ENCODE measurements at places on chromosomes 6 and 20.

DNA sequence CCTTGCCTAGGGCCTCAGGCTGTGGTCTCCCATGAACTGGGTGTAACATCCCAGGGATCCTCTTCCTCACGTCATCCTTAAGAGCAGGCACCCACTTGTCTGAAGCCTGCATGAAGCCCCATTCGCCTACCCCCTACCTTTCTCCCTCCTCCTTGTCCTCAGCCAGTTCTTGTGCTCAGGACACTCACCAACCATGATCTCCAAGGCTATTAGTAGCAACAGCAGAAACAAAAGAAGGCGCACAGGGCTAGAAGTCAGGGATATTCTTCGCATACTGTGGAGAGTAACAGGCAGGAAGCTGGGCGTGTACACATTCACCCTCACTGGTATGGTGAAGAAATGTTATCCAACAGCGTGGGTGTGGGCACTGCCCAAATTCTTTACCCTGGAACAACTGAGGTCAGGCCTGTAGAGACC is 7.3 kb downstream of the RAET1E start:
- no peak for DNase-seq

DNA sequence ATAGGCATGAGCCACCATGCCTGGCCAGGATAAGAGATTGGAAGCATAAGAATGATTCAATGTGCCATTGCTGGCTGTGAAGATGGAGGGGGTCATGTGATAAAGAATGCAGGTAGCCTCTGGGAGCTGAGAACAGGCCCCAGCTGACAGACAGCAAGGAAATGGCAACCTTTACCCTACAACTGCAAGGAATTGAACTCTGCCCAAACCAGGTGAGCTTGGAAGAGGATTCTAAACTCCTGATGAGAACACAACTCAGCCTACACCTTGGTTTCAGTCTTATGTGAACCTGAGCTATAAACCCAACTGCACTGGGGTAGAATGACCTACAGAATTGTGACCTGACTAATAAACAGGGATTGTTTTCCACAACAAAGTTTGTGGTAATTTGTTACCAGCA is 82.0 kb upstream of the AKIRIN2 start:
- DNase-seq = no peak

GRCh38 chr6:157462956-157463742 is 82.2 kb downstream of the ZDHHC14 start:
- DNase-seq = no peak

DNA sequence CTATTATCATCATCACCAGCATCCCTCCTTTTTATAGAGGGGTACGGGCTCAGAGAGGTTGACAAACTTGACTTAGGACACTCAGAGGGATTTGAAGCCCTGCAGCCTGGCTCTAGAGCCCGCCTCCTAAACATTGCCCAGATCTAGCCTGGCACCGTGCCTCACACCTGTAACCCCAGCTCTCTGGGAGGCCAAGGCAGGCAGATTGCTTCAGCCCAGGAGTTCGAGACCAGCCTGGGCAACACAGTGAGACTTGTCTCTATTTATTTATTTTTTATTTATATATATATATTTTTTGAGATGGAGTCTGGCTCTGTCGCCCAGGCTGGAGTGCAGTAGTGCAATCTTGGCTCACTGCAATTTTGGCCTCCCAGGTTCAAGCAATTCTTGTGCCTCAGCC is 6.3 kb upstream of the CSE1L start:
- DNase-seq = no peak

DNA sequence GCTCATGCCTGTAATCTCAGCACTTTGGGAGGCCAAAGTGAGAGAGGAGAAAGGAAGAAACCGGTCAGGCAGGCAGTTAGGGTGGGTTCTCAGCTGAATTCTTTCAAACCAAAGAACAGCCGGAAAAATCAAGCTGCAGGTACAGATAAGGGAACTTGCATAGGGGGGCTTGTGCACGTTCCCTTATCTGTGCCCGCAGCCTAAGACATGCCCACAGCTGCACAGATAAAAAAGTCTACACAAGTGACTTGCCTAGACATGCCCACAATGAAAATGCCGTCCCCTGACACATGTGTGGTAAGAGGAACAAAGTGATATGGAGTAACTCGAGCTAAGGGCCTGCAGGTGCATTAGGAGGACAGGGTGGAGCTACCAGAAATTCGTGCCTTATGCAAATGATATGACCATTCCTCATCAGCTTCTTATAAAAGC is 175.8 kb upstream of the SALL4 start:
- no peak for DNase-seq
